ENCODE measurements at places on chromosomes 13 and 19.

GRCh38 chr13:22915442-22916082 is 265.2 kb upstream of the SGCG start:
- no peak for DNase-seq

- DNase-seq = peak; percentile 80
Observed at GRCh38 chr13:46176756-46177155, 5.2 kb downstream of the LCP1 start.

GRCh38 chr13:22403144-22403543 is 732.3 kb downstream of the FGF9 start:
- no peak for DNase-seq

DNA sequence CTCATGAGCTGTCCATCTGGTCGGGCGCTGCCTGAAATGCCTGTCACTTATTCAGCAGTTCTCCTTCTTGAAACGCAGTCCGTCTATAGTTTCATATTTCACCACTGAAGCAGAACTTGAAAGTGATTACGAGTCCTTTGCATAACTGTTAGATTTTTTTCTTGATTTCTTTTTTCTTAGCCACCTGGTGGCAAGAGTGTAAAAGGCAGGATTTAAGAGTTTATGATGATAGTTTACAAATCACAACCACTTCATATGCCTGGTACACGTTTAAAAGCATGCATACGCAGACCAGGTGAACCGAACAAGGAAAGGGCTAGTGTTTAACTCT is 45.8 kb downstream of the GGACT start:
- peak; percentile 50 for DNase-seq
